Tibial nerve (tissue), 4 donors: ENCODE measurements at places on chromosomes 3 and 15. TPM values are rescaled to one million over a fixed set of nuclear protein-coding genes. Genes with fewer than 3 reads are reported as not detected.

DNA sequence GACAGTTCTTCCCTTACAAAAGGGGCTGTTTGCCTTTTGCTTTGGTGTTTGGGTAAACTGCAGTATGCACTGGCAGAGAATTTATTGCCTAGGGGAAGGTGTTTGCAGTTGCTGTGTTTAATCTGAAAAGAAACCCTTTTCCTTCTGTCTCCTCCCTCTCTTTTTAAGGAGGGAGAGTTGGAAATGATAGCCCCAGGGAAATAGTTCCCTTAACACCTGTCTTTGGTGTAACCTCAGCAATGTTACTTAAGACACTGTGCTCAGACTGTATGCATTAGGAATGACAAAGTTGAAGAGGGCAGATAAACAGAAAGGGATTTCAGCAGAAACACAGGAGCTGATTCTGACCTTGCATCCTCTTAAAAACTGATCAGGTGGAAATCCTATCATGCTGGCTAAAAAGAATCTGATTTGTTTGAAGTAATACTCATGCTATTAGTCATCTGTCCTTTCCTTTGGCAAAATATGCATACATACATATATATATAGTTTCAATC lies 125.4 kb downstream of the TP63 start:
- no peak for DNase-seq

GRCh38 chr3:130543322-130543721 lies 26.3 kb downstream of the COL6A6 start:
- DNase-seq = no peak

- DNase-seq = no peak
These were observed 10.7 kb downstream of the ACAN start for GRCh38 chr15:88813960-88814359.

DNA sequence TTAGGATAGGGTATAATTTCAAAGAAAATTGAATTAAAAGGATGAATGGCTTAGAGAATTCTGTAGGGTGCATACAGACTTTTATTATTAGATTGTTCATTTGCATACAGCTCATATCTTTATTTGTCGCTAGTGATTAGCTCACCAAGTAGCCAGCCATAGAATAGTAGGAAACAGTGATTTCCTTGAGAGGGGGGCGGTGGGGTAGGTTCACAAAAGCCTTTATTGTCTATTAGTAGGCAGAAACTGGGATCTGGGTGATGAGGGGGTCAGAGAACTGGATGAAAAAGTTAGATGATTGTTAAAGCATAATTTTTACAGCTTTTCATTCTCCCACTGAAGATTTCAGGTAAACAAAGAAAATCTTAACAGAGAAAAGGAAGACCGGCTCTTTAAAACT lies 77.6 kb upstream of the RAP2B start:
- no peak for DNase-seq

- no peak for DNase-seq
These were observed 25.9 kb upstream of the GP9 start for GRCh38 chr3:129034642-129035041.

DNA sequence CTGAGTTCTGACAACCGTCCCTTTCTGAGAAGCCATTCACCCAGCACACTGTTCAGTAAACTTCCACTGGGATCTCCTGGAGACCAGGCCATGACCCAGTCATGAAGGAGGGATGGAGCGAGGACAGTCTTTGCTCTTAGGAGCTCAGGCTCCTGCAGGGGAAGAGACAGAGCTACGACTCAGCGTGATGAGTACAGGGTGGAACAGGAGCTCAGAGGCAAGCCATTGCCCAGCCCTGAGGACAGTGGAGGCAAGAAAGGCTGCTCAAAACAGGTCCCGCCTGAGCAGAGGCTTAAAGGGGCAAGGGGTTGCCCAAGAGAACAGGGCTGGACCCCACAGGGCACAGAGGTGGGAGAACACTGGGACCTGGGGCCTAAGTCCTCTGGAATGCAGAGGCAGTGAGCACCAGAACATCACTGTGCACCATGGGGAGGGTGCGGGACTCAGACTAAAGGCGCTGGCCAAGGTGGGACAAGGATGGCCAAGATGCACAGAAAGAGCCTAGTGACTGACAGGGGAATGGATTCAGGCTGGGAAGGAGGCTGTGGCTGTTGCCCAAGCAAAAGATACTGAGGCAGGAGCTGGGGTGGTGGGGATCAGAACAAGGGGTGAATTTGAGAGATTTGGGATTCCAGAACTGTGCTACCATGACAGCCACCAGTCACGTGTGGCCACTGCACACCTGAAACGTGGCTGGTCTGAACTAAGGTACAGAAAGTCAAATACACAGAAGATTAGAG lies 25.8 kb downstream of the TMEM43 start:
- DNase-seq = no peak

DNA sequence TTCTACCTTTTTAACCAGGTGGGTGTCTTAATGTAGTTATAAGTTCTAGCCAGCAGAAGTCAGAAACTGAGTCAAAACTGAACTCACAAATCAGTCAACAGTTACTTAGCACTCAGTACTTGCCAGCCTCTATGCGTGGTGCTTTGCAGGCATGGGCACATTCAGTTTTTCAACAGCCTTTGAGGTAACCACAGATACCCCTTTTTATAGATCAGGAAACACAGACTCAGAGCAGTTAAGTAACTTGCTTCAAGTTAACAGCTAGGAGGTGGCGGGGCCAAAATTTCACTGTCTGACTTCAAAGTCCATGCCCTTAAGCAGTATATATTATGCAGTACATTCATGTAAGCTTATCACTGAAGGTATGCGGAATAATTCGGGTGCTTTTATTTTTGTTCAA lies 139.4 kb downstream of the FHIT start:
- no peak for DNase-seq

- DNase-seq = no peak
These were observed 389.0 kb upstream of the LMCD1 start for GRCh38 chr3:8112587-8112986.

GRCh38 chr15:95912280-95912625 lies 418.2 kb upstream of the NR2F2 start:
- DNase-seq = no peak

DNA sequence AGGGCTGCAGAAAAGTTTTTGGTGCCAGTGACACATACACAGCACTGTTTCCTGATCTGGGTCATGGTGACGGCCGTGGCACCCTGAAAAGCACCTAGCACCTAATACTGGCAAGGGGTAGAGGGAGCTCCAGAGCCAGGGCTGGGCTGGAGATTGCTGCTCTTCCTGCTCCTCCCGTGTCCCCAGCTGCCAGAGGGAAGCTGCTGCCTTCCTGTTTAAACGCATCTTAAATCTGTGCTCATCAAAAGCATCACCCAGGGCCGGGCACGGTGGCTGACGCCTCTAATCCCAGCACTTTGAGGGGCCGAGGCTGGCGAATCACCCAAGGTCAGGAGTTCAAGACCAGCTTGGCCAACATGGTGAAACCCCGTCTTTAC lies 156.7 kb upstream of the MEF2A start:
- no peak for DNase-seq

DNA sequence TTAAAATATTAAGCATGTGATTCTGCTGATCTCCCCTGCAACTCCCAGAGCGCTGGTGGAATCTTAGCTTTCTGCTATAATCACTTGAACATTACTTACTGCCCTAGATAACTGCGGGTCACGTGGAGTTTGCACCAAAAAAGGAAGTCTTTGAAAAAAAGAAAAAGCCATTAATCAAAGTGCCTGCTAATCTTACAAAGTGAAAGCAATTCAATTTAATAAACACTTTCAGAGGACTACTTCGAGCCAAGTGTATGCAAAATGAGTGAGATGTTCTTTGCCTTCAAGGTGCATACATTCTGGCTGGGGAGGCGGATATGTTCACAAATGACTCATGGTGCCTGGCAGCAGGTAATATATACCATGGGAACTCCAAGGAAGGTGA lies 109.9 kb upstream of the GAP43 start:
- peak; percentile 11 for DNase-seq

- no peak for DNase-seq
These were observed 18.7 kb upstream of the SPG11 start for GRCh38 chr15:44682211-44682610.

PLSCR4 gene
- total RNA-seq = 217 TPM

MME gene
- 114 TPM for total RNA-seq

MRPL47 gene
- total RNA-seq = 20.1 TPM

EHHADH gene
- total RNA-seq = 3.8 TPM

MORC1 gene
- 0.20 TPM for total RNA-seq

PRR20G gene
- not detected for total RNA-seq
